ENCODE measurements at places on chromosomes 3 and 15.

GRCh38 chr15:38254051-38254883 lies 1.6 kb downstream of the SPRED1 start:
- peak; percentile 51 for DNase-seq

DNA sequence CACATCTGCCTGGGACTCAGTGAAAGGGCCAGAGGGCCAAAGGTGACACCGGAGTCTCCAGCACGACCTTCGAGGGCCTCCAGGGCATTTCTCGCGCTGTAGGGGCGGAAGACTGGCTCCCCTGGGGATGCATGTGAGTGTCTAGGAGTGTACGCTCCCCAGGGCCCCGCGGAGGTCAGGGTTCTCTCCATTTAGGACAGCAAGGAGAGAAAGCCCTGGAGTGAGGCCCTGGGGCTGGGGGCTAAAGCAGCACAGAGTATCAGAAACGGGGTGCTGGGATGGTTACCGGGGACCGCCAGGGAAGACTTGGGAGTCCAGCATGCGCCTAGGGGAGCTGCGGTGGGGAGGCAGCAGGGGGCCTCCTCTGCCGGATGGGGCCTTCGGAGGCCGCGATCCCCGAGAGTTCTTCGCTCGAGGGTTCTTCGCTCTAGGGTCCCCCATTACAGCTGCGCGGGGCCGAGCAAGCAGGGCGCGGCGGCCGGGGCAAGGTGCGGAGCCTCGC lies 595 bp upstream of the APBA2 start:
- no peak for DNase-seq

GRCh38 chr3:31314258-31314657 lies 218.5 kb upstream of the STT3B start:
- DNase-seq, result no peak

- DNase-seq, result no peak
Measured at GRCh38 chr3:40908612-40909011, 290.7 kb upstream of the CTNNB1 start.

- no peak for DNase-seq
Measured at GRCh38 chr3:72405943-72406566, 442.2 kb downstream of the SHQ1 start.

GRCh38 chr3:192875971-192876565 lies 41.6 kb downstream of the MB21D2 start:
- no peak for DNase-seq

DNA sequence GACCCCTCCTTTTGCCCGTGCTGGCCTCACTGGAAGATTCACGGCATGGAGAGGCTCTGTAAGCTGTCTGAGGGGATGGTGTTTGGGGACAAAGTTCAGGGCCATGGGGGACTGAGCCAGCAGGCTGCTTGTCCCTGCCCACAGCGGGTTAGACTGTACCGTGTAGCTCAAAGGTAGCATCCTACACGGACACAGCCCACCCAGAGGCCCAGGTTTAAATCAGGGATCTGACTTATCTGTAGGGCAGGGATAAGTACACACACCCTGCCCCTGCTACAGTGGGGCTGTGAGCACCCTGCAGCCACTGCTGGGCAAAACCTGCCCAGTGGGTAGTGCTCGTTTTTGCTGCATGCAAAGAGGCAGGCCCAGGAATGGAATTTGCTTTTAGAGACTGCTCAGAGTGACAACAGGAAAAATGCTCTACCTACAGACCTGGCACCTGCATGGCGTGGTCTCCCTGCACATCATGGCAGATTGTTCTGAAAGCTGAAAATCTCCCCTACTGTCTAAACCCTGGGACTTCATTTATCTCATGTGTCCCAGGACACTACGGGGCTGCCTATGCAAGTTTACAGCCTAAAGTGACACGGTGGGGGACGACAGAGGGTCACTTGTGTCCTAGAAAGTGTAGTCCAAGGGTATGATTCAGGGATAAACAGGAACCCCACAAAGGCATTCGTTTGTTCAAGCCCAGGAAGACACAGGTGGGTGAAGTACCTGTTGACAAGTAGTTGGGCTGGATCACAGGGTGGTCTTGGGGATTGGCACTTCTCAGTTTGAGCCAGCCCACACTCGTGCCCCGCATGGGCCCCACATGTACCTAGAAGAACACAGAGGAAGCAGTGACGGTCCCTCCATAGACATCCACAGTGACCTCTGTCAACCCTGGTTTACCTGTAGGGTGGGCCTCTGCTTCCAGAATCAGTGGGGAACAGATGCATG lies 27.7 kb downstream of the CHDH start:
- DNase-seq, result no peak

DNA sequence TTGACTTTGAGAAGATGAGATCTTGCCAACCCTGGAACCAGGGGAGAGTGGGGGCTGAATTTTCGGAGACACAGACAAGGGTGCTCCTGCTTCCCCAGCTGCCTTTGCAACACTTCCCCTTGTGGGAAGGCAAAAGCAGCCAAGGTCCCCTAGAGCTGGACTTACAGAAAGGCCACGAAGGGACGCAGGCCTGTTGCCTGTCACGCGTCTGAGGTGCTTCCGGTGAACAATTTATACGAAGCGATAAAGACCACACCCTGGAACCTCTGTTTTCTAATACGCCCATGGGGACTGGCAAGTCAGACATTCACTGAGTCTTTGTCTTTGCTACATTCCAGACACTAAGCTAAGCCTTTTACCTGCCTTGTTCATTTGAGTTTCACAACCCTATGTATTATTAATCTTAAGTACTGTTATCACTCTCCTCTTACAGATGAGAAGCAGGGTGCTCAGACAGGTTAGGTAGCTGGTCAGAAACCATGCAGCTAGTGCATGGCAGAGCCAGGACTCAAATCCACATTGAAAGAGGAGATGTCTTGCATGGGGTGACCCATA lies 13.2 kb downstream of the MEGF11 start:
- no peak for DNase-seq

GRCh38 chr3:125033135-125033534 lies 22.7 kb downstream of the HEG1 start:
- DNase-seq, result peak; percentile 68

- DNase-seq, result no peak
Measured at GRCh38 chr3:71854706-71855105, 69.8 kb upstream of the PROK2 start.

DNA sequence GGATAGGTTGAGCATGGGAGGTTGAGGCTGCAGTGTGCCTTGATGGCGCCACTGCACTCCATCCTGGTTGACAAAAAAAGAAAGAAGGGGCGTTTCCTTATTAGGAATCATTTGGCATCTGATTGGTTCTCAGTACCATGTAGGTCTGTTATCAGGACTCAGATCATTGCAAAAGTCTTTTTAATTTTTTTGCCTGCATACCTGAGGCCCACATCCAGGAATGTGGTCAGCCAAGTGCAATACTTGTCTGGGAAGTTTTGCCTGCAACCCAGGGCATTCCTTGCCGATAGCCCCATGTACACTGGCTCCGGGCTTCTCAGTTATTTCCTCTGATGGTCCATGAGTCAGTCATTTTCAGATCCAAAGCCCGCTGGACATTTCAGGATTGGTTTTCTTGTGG lies 50.1 kb upstream of the CRTC3 start:
- DNase-seq, result no peak

DNA sequence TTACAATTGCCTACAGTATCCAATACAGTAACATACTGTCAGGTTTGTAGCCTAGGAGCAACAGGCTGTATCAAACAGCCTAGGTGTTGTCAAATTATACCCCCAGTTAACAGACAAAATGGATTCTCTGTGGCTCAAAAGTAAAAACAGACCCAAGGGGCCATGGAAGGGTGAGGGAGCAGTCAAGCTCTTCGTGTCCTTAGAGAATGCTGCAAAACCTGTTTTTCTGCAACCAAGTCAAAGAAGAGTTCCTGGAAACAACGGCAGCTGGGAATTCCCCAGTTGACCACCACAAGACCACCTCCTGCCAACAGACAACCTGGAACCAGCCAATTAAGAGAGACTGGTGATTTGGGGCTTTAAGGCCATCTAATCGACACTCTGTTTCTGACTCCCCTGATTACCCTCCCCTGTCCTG lies 11.1 kb upstream of the THUMPD3 start:
- no peak for DNase-seq

DNA sequence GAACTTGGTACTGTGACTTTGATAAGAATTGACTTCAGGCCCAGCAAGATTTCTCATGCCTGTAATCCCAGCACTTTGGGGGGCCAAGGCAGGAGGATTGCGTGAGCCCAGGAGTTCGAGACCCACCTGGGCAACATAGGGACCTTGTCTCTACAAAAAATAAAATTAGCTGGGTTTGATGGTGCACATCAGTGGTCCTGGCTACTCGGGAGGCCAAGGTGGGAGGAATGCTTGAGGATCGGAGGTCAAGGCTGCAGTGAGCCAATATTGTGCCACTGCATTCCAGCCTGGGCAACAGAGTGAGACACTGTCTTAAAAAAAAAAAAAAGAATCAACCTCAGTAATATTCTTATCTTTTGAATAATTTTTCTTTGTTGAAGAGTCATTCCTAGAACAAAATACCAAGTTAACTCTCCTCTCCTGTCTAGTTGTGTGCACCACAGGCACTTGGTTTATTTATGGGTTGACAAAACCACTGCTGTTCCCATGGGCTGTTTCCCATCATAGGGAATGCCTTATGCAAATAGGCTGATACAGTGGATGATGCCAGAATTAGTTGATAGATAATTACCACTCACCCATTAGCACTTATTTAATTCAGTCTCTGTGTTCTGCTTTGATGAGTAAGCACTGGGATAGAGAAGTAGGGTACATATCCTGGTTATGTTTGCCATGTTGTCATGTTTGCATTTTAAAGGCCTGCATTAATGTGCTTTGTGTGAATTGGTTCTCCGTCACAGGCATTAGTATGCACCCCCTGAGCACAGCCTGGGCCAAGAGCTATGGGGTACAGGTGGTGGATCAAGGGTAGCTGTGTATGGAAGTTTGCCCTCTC lies 32.9 kb downstream of the TRAK1 start:
- no peak for DNase-seq

DNA sequence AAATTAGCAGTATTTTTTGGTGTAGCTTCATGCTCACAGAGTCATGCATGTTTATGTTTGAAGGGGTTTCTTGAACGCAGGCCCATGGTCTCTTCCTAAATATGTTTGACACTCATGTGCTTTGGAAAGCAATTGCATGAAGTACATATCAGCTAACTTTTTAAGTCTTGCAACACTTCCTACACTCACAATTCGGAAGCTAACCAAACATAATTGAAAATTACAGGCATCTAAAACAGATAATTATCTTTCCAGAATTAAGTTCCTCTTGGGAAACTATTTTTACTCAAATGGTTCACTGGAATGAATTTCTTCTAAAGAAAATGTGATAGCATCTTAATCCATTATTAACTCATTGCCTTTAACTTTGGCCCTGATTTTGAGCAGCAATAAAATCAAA lies 438.9 kb downstream of the RAP2B start:
- DNase-seq, result no peak

DNA sequence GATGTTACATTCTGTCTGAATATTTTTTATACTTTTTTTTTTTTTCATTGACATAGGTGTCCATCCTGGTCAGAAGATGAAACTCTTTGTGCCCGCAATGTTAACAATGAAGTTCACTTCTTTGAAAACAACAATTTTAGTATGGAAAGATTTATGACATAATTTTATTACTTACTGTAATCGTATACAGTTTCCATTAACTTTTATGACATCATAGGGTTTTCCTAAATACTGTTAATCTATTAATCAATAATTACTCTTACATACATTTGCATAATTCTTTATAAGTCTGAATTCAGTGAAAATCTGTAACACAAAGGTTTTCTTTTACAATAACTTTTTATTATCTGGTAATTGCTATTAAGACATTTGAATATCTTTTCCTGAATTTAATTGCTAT lies 17.7 kb downstream of the EIF2A start:
- DNase-seq, result no peak

GRCh38 chr15:38068626-38069391 lies 134.4 kb downstream of the TMCO5A start:
- no peak for DNase-seq

DNA sequence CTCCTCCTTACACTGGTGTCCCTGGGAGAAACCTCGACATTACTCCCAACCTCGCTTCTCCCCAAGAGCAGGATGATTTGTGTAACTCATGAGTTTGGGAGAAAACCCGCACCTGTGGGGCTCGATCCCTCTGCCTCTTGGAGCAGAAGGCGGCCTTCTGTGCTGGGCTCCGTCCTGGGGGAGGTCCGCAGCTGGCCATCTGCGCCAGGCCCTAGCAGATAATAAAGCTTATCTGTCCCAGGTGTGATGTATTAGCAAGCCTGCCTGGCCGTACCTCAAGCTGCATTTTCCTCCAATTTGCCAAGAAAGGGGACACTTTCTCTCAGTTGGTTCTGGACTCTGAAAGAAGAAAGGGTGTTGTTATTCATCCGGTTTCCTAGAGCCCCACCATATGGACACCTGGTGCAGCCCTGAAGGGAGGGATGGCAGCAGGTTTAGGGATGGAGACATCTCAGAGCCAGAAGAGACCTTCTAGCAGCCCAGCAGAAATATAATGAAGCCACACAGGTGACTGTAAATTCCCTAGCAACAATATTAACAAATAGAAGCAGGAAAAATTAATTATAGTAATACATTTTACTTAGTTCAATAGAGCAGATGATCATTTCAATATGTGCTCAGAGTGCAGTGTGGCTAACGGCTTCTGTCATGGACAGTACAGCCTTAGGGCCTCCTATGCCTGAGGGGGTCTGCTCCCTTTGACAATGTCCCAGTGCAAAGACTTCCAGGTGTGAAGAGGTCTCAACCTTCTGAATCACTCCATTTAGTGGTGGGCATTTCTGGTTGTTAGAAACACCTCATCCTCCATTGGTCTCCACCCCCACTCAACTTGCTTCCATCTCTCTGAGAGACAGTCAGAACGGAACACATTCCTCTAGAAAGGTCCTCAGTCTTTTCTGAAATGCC lies 94.8 kb downstream of the CPN2 start:
- no peak for DNase-seq

- DNase-seq, result no peak
Measured at GRCh38 chr15:20356911-20357480, 184.6 kb downstream of the GOLGA6L6 start.

GRCh38 chr3:129485721-129486663 lies 42.4 kb upstream of the RHO start:
- DNase-seq, result no peak

DNA sequence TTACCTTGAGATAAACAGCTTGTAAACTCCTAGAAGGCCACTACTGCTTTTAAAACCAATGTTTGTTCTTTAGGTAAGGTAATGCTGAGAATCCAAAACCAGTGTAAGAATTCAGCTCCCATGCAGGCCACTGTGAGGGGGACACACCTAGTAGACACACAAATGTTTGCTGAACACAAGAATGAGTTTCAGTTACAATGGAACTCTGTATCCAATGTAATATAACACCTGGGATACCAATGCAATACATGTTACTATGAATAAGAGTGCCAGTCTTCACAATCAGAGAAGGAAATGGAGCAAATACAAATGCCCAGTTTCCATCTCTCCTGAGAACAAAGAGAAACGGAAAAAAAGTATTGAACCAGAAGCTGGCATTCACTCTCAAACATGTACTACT lies 65.9 kb downstream of the IGF2BP2 start:
- DNase-seq, result no peak

- DNase-seq, result no peak
Measured at GRCh38 chr15:31214864-31215489, 111.7 kb upstream of the KLF13 start.

- DNase-seq, result no peak
Measured at GRCh38 chr3:157632075-157632474, 128.9 kb upstream of the VEPH1 start.

- no peak for DNase-seq
Measured at GRCh38 chr3:103218793-103219192, 784.0 kb downstream of the ZPLD1 start.
